ENCODE measurements at places on chromosomes 1 and 21. TPM values are rescaled to one million over a fixed set of nuclear protein-coding genes. Genes with fewer than 3 reads are reported as not detected.

GRCh38 chr1:182809414-182809957 is 19.9 kb downstream of the NPL start:
- no peaks in the 10 kb centered on the region for H3K27me3 ChIP-seq
- H3K27ac ChIP-seq = no peak overlapping the region
- H3K36me3 ChIP-seq = peaks cover 36% of the 10 kb centered on the region
- no peak overlapping the region for H3K4me3 ChIP-seq
- no peaks in the 10 kb centered on the region for H3K4me1 ChIP-seq

- no peaks in the 10 kb centered on the region for H3K36me3 ChIP-seq
- no peak overlapping the region for H3K27ac ChIP-seq
- H3K27me3 ChIP-seq = no peaks in the 10 kb centered on the region
- no peaks in the 10 kb centered on the region for H3K4me1 ChIP-seq
- DNase-seq = no peak
Observed at GRCh38 chr1:112513112-112513870, 4.5 kb downstream of the WNT2B start.

DNA sequence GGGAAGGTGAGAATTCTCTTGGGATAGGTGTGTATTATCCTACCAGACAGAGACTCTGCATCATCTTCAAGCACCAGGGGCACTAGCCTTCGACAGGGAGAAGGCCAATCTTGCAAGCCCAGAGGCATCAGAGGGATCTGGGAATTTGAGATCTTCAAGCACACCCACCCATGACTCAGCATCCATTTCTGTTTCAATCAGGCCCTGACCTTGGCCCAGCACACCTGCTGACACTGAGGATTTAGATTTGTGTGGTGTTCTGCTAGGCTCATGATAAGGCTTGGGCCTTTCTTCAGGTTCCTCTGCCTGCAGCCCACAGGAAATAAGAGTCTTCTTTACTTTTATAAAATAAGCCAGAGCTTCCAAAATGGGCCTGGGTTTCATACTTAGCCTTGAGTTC is 6.6 kb upstream of the PCP4 start:
- no peak overlapping the region for H3K4me3 ChIP-seq
- H3K27me3 ChIP-seq = peaks cover 5% of the 10 kb centered on the region
- H3K36me3 ChIP-seq = no peaks in the 10 kb centered on the region

The SLC45A1 gene
- total RNA-seq = 1.2 TPM

All from naive thymus-derived CD8-positive, alpha-beta T cell (primary cell).